G401 (cell line): ENCODE measurements at places on chromosomes 1 and 21. TPM values are rescaled to one million over a fixed set of nuclear protein-coding genes. Genes with fewer than 3 reads are reported as not detected.

- DNase-seq = no peak
Measured at GRCh38 chr1:5250336-5250735, 595.9 kb downstream of the AJAP1 start.

GRCh38 chr1:10824821-10825540, 28.5 kb upstream of the CASZ1 start:
- DNase-seq = no peak

GRCh38 chr1:24384251-24385090, 29.1 kb downstream of the STPG1 start:
- no peak for DNase-seq

DNA sequence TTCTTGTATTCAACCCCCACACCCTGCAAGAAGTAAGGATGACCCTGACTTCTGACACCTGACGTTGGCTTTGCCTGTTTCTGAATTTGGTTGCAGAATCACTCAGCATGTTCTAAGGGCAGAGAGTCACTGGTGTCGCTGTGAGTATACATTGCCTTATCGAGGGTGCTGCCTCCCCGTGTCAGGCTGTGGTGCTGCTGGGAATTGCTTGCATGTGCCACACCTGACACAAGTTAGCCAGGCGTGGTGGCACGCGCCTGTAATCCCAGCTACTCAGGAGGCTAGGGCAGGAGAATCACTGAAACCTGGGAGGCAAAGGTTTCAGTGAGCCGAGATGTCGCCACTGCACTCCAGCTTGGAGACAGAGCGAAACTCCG, 45.9 kb downstream of the WDR4 start:
- DNase-seq = peak; percentile 60

DNA sequence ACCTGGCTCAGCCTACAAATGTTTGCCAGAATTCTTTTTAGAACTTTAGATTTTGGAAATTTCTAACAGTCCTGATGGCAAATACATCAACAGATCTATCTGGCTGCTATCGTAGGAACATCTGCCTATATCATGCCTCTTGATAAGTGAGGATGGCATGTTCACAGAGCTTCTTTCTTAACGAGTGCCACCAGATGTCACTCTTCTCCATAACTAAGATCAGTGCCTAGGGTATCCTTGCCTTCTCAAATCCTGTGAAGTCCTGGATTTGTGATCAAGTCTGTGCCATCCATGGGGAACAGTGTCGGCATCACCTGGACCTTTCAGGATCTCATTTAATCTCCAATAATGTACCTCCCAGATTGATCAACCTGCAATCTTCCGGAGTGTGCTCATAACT, 36.5 kb upstream of the CD5L start:
- peak; percentile 1 for DNase-seq

DNA sequence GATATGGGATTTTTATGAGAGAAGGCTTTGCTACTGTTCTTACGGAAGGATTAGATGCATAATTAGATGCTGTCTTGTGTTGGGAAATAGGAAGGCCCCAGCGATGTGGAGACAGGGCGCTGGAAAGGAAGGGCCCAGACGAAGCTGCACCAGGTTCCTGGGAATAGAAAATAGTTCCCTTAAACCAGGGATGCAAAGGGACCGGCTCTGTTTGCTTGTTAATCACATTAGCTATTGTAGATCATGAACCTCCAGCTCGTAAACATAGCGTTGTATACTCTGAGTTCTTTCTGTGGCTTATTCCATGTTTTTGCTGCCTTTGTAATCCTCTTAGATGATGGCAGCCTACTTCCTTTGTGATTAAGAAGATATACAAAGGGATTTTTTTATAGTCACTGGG, 79.8 kb upstream of the COX20 start:
- no peak for DNase-seq

DNA sequence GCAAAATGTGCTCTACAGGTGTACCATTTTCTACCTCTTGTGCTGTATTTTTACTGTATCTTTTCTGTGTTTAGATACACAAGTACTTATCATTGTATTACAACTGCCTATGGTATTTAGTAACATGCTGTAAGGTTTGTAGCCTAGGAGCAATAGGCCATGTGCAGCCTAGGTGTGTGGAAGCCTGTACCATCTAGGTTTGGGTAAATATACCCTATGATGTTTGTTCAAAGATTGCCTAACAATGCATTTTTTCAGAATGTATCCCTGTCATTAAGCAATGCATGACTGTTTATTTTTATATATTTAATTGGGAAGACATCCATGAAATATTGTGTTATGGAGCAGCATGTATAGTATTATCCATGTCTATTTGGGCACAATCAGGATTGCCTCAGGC, 11.0 kb downstream of the ETV3L start:
- no peak for DNase-seq

- DNase-seq = no peak
Measured at GRCh38 chr1:24454673-24455072, 39.1 kb downstream of the NIPAL3 start.

PODN gene
- total RNA-seq = not detected in 2 replicates

GPR61 gene
- total RNA-seq = not detected in 2 replicates

- DNase-seq = no peak
Measured at GRCh38 chr1:37031871-37032270, 2.4 kb downstream of the GRIK3 start.

GRCh38 chr1:154999571-155000410, 2.8 kb upstream of the ZBTB7B start:
- DNase-seq = peak; percentile 59

MEGF6 gene
- total RNA-seq = 8.1 and 8.7 TPM in 2 replicates

DNA sequence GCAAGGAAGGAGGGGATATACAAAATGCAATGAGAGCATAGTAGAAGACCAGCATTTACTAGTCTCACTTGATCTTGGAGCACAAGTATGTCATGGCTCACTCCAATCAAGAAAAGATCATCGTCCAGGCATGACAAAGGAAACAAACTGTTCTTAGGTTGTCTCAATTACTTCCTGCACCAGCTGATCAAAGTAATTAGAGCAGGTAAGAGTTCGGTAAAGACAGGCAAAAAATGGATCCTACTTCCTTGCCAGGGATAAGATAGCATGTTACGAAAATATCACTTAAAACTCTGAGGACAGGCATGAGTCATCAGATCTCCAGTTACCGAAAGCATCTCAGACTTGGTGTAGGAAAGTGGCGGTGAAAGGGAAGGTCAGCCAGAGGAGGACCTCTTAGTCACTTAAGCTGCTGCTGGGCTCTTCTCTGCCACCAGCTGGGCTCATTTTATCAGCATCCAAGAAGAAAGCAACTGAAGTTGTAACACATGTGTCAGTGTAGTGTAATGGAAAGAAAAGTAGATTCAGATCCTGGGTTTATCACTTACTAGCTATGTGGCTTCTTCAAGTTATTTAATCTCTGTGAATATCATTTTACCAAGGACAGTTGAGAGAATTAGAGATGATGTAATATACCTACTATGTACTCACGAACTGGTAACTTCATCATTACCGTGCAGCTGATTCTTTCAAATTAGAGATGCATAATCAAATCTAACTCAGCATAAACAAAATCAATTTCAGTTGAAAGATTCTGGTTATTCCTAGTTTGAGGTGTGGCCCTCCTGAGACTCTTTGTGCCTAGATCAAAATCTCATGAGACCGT, 46.8 kb downstream of the XCL1 start:
- no peak for DNase-seq

DNA sequence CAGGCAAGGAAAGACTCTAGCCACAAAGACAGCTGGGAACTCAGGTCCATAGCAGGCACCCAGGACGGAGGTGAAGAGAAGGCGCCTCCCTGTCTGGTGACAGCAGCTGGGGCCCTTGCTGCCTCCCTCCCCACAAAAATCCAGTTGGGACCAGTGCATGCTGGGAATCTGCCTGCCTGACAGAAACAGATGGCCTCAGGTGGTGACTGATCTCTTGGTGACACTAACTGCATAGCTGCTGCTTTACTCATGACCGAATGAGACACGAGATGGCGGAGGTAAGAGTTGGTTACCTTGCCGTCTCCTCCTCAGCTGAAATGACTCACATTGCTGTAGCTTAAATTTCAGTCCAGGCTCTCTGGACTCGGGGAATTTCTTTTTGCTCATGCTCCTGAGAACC, 130.3 kb downstream of the FGGY start:
- peak; percentile 67 for DNase-seq

DNA sequence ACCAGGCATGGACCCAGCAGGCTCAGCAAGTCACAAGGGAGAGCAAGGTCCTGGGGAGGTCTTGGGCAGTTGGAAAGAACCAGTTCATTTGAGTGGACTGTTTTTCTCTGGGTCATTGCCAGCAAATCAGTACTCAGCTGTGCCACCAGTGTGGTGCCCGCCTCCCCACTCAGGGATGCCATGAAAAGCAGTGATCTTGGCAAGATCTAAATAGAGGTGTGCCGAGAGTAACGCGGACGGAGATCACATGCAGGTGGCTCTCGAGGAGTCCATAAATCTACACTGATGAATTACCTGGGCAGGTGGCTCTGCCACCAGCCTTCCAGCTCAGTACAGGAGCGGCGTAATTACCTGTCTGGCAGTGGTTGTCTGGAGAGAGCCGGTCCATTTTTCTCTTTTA, 642.2 kb downstream of the PTPRU start:
- DNase-seq = no peak

DNA sequence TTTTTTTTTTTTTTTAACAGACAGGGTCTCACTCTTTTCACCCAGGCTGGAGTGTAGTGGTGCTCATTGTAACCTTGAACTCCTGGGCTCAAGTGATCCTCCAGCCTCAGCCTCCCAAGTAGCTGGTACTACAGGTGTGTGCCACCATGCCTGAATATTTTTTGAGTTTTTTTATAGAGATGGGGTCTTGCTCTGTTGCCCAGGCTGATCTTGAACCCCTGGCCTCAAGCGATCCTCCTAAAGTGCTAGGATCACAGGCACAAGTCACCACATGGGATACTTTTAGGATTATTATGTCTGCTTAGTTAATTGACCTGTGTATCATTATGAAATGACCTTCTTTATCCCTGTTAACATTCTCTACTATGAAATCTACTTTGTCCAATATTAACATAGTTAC, 38.0 kb downstream of the RASSF5 start:
- DNase-seq = no peak

DNA sequence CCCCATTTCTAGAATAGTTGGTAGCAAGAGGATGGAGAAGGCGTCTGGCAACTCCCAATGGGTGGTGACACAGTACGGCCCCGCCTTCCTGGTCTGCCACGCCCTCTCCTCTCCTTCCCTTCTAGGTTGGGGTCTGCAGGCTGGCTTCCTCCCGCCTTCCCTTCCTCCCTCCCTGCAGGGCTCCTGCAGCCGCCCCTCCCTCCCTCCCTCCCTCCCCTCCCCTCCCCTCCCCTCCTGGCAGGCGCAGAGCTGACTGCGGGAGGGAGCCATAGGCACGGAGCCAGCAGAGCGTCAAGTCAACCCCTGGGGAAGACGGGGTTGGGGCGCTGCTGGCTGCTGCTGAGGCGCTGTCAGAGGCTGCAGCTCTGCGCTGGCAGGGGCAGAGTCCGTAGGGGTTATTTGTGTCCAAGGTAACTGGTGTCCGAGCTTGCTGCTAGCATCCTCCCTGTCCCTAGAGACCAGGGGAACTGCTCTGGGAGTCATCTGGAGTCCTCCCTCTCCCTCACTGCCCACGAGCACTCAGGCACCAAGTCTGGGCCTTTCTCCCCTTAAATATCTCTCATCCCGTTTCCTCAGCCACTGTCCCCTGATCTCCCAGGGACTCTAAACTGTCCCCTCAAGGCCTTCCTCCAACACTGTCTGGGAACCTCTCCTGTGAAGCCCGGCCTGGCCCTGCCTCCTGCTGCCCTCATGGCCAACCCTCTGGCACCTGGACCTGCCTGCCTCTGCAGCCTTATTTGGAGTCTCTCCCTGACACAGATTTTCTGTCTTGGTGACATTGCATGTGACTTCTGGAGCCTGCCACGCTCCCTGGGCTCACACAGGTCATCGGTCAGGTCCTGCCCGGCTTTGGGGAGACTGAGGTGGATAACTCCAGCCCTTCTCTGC, 57.4 kb upstream of the ACOT11 start:
- no peak for DNase-seq

- no peak for DNase-seq
Measured at GRCh38 chr1:214372092-214372491, 91.1 kb downstream of the SMYD2 start.

DNA sequence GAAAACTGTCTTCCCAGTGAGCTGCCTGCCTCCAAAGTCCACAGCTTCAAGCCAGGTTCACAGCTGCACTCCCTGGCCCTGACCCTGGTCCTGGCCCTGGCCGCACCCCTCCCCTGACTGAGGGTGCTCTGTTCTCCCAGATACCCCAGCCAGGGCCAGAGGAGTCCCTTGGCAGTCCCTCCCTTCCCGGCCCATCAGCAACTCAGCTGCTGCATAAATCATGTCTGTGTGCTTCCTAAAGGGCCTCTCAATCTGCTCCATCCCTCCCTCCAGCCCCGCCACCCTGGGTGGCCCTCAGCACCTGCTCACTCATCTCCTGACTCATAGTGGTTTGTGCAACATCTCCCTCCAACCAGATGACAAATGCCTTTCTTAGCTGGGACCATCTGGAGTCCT, 24.8 kb upstream of the C1orf174 start:
- no peak for DNase-seq

- DNase-seq = no peak
Measured at GRCh38 chr1:150322310-150322709, 977 bp downstream of the PRPF3 start.

DNA sequence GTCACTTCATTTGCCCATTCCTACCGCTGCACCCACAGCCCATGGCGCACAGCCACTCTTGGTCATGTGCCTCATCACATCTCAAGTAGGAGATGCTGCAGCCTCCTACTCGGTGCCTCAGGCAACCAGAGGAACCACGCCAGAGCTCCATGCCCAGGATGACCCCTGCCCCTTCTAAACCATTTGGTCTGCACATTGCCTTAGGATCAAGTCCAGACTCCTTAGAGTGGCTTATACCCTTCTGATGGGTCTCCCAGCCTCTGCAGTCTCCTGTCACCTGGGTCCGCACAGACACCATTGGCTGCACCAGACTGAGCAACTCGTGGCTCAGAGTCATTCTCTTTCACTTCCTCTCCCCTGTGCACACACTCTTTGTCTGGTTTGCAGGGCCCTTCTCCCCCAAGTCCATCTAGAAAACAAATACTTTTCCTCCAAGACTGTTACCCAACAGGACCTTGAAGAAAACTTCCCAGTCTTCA, 2.2 kb upstream of the ADORA3 start:
- DNase-seq = no peak

DNA sequence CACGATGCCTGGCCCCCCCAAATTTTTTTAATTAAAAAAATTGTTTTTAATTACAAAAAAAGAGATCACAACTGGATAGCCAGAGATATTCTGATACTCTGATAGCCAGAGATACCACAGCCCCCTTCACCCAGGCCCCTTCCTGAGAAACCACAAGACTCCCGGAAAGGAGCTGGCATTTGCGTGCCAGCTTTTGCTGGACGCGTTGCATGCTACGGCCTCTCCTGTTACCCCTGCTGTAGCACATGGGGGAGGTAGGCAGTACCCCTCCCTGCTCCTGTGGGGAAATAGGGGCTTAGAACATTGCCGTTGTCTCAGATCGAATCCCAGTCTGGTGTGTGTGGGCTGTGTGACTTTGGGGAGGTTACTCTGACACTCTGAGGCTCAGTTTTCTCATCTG, 22.7 kb downstream of the MFAP2 start:
- DNase-seq = no peak

HPCAL4 gene
- 0.62 and 1.9 TPM in 2 replicates for total RNA-seq

DNA sequence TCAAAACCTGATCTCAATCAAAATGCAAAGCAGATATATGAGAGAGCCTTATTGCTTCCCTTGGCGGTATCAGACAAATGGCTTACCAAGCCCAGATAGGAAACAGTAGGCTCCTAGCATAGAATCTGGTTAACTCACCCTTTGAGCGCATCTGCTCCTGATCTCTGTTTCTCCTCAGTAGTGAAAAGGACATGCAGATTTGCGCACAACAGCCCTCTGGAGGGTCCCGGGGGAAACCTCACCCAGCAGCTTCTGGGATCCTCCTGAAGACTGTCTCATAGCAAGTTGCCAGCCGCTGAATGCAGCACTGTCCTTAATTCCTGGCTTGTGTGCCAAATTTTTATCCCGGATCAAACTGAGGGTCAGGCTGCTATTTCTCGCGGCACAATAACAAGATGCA, 192.2 kb downstream of the FASLG start:
- no peak for DNase-seq
